ENCODE measurements at places on chromosomes 16 and 17. TPM values are rescaled to one million over a fixed set of nuclear protein-coding genes. Genes with fewer than 3 reads are reported as not detected.

KRT32 gene
- total RNA-seq: not detected

DNA sequence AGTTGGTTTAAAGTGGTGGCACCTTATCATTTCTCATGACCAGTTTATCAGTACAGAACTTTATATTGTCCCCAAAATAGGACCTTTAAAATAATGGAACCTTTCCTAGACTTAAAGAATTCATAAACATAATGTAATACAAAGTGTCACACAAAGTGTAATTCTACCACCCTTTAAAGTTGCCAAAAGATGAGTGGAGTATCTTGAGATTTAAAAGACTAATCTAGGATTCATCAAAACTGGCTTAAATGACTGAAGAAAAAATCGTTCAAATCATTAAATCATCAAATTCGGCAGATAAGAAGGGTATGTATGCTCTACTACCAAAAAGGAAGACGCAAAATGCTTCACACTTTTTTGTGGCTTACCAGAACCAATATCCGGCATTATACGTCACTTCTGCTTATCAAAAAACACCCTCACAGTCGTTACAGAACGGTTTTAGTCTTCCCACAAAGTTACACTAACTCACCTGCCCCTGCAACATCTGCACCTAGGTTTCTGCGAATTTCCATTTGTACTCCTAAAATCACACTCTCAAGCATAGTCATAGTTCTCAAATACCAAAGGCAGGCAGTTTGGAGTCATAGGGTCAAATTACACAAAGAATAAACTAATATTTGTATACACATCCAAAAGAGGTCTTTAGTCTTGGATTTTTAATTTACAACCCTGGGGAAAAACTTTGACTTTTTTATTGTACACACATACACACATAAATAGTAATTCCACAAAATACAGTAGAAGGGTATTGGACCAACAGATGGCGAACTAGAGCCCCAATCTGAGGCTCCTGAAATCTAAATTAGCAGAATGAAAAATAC, 1.4 kb upstream of the KANSL1 start:
- peaks cover 53% of the 10 kb centered on the region for H3K4me1 ChIP-seq
- no peaks in the 10 kb centered on the region for H3K27me3 ChIP-seq
- H3K27ac ChIP-seq: peak overlapping the region; percentile 99
- DNase-seq: peak; percentile 70

HSD17B2 gene
- total RNA-seq: not detected

CUEDC1 gene
- 0.29 TPM for total RNA-seq

- H3K36me3 ChIP-seq: no peaks in the 10 kb centered on the region
- peak; percentile 44 for DNase-seq
- no peaks in the 10 kb centered on the region for H3K4me1 ChIP-seq
- peaks cover 4% of the 10 kb centered on the region for H3K27me3 ChIP-seq
Measured at GRCh38 chr16:87560428-87561199, 41.7 kb upstream of the JPH3 start.

GRCh38 chr17:74778960-74779359, 2.8 kb upstream of the NAT9 start:
- peak overlapping the region; percentile 23 for H3K4me3 ChIP-seq
- no peak for DNase-seq
- H3K4me1 ChIP-seq: peaks cover 56% of the 10 kb centered on the region
- peak overlapping the region; percentile 94 for H3K27ac ChIP-seq

GRCh38 chr16:86953631-86954391, 363.4 kb downstream of the C16orf95 start:
- no peak overlapping the region for H3K27ac ChIP-seq
- DNase-seq: no peak
- H3K36me3 ChIP-seq: no peaks in the 10 kb centered on the region
- peaks cover 11% of the 10 kb centered on the region for H3K27me3 ChIP-seq
- H3K4me3 ChIP-seq: no peak overlapping the region

GRCh38 chr17:72878975-72879660, 213.4 kb downstream of the SLC39A11 start:
- no peak for DNase-seq
- no peak overlapping the region for H3K4me3 ChIP-seq
- H3K36me3 ChIP-seq: peaks cover 53% of the 10 kb centered on the region
- no peaks in the 10 kb centered on the region for H3K4me1 ChIP-seq
- no peak overlapping the region for H3K27ac ChIP-seq

GRCh38 chr16:49019081-49019633, 262.5 kb downstream of the CBLN1 start:
- no peaks in the 10 kb centered on the region for H3K36me3 ChIP-seq
- DNase-seq: no peak
- H3K27me3 ChIP-seq: peaks cover 9% of the 10 kb centered on the region
- no peak overlapping the region for H3K27ac ChIP-seq
- H3K4me3 ChIP-seq: no peak overlapping the region
- H3K4me1 ChIP-seq: no peaks in the 10 kb centered on the region

DNA sequence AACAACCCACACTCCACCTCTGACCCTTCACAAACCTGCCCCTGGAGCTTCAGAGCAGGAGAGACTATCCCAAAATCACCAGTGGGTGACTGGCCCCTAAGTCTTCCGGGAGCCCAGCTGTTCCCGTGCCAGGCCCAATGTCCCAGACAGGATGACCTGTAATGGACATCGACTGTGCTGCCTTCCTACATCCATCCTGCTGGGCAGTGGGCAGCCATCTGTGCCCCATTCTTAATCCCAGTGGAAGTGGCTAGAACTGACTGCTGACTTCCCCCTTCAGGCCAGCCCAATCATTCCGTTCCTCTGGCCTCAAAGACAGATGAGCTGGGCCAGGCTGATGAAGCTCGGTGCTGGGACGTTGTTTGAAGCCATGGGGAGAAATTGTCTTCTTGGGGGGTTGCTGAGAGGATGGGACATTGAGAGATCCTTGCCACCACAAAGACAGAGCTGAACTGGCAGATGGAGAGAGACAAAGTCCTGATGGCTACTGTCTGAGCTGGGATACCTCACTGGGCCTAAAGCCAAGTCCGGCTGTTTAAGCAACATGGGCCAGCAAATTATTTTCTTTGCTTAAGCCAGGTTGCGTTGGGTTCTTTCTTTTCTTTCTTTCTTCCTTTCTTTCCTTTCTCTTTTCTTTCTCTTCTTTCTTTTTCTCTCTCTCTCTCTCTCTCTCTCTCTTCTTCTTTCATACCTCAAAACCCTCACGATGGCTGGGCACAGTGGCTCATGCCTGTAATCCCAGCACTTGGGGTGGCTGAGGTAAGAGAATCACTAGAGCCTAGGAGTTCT, 17.9 kb upstream of the ALOX15B start:
- H3K36me3 ChIP-seq: no peaks in the 10 kb centered on the region
- peaks cover 11% of the 10 kb centered on the region for H3K4me1 ChIP-seq
- DNase-seq: no peak
- H3K27me3 ChIP-seq: peaks cover 9% of the 10 kb centered on the region
- no peak overlapping the region for H3K4me3 ChIP-seq

MT1E gene
- 23.3 TPM for total RNA-seq

ANKRD40CL gene
- total RNA-seq: not detected

DNA sequence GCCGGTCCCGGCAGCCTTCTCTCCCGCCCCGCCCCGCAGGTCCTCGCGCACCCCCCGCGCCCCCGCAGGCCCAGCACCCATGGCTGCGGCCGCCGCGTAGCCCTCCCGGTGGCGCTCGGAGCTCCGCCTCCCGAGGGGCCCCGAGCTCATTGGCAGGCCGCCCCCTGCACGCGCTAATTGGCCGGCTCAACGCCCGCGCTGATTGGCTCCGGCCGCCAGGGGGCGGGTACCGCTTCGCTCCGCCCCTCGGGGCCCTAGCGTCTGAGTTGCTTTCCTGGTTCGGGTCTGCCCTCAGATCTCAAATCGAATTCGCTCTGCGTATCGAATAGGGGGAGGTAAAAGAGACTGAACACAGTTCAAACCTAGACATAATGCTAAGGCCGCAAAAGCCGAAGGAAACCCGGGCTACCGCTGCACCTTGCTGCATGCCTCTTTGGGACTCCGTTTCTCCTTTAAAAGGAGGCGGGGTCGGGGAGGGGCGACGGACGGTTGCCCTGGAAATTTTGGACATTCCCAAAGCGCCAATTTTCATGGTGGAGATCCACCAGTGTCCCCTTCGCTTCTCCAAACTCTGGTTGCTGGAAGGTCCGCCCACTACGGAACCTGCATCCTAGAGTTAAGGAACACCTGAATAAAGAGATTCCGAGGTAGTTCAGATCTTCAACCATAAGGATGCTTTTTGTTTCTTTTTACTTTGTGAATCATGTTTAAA, at the start of gene DEXI:
Gene DEXI (minus strand): TSS at position 117 of the 712 bp plus-strand sequence. CDS start 463 bp downstream, outside the sequence.
- peaks cover 33% of the 10 kb centered on the region for H3K36me3 ChIP-seq
- peak within 1 kb of the TSS; percentile 89 for H3K27ac ChIP-seq
- H3K4me1 ChIP-seq: peaks cover 69% of the 10 kb centered on the region
- peak; percentile 96 for DNase-seq

TMEM114 gene
- total RNA-seq: not detected

- peaks cover 9% of the 10 kb centered on the region for H3K36me3 ChIP-seq
- H3K4me1 ChIP-seq: no peaks in the 10 kb centered on the region
- no peak for DNase-seq
- H3K27ac ChIP-seq: no peak overlapping the region
Measured at GRCh38 chr17:55040611-55041010, 72.0 kb downstream of the STXBP4 start.

GRCh38 chr17:7329374-7329996, 350 bp upstream of the NEURL4 start:
- H3K36me3 ChIP-seq: peaks cover 6% of the 10 kb centered on the region
- DNase-seq: peak; percentile 99
- peaks cover 43% of the 10 kb centered on the region for H3K4me1 ChIP-seq
- H3K27ac ChIP-seq: peak overlapping the region; percentile 96

DNA sequence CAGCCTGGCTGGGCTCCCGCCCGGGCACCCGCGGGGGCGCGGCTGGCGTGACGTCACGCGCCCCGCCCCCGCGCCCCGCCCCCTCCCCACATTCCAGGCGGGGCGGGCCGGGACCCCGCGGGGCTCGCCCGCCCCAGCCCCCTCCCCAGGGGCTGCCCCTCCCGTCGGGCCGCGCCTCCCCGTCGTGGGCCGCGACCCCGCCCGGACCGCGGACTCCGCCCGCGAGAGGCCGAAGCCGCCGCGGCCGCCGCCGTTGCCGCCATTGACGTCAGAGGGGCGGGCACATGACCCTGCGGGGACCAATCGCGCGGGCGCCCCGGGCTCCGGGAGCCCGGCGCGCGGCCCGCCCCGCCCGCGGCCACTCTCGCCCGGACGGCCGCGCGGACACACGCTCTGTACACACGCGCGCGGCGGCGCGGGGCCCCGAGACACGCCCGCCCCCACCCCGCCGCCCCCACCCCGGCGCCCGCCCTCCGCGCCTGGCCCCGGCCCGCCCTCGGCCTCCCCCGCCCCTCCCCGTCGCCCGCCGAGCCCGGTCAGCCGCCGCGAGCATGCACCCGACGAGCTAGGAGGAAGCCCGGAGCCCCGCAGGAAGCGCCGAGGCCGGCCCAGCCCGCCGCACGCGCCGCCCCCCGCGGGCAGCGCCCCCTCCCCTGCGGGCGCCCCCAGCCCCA, at the start of gene CMIP:
Gene CMIP (plus strand): TSS at position 361 of the 674 bp plus-strand sequence.
- H3K4me3 ChIP-seq: peak within 1 kb of the TSS; percentile 87
- DNase-seq: peak; percentile 81
- peaks cover 2% of the 10 kb centered on the region for H3K27me3 ChIP-seq
- peaks cover 7% of the 10 kb centered on the region for H3K36me3 ChIP-seq
- peaks cover 44% of the 10 kb centered on the region for H3K4me1 ChIP-seq

TBC1D3K gene
- total RNA-seq: not detected

GRCh38 chr17:79211061-79211770, 136.6 kb downstream of the ENGASE start:
- peaks cover 10% of the 10 kb centered on the region for H3K27me3 ChIP-seq

GRCh38 chr16:86926181-86927094, 348.1 kb downstream of the FOXL1 start:
- DNase-seq: no peak
- H3K4me3 ChIP-seq: no peak overlapping the region
- peaks cover 1% of the 10 kb centered on the region for H3K4me1 ChIP-seq
- H3K36me3 ChIP-seq: no peaks in the 10 kb centered on the region
- no peak overlapping the region for H3K27ac ChIP-seq
- H3K27me3 ChIP-seq: peaks cover 54% of the 10 kb centered on the region

- H3K4me1 ChIP-seq: peaks cover 2% of the 10 kb centered on the region
- H3K36me3 ChIP-seq: no peaks in the 10 kb centered on the region
- no peak overlapping the region for H3K27ac ChIP-seq
- no peaks in the 10 kb centered on the region for H3K27me3 ChIP-seq
- no peak for DNase-seq
- H3K4me3 ChIP-seq: no peak overlapping the region
Measured at GRCh38 chr17:77796176-77796860, 162.2 kb upstream of the TNRC6C start.

DNA sequence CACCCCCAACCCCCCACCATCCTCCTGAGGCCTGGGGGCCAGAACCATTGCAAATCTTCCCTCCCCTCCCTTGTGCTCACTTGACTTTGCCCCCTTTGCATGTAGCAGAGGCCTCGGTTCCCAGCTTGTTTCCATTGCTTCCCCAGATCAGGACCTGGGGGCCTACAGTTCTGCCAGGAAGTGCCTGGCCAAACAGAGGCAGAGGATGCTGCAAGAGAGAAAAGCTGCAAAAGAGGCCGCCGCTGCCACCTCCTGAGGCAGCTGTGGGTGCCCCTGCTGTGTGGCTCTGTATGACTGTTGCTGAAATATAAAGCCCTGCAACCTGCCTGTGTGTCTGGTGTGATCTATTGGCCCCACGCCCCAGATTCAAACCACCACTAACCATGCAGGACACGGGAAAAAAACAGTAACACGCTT, 2.3 kb downstream of the NDUFB10 start:
- H3K27me3 ChIP-seq: no peaks in the 10 kb centered on the region
- peak overlapping the region; percentile 96 for H3K27ac ChIP-seq
- peak; percentile 52 for DNase-seq
- peaks cover 37% of the 10 kb centered on the region for H3K4me1 ChIP-seq
- peak overlapping the region; percentile 98 for H3K4me3 ChIP-seq

GRCh38 chr16:47905771-47906170, 250.0 kb downstream of the ABCC12 start:
- no peaks in the 10 kb centered on the region for H3K27me3 ChIP-seq
- H3K4me1 ChIP-seq: no peaks in the 10 kb centered on the region
- H3K36me3 ChIP-seq: no peaks in the 10 kb centered on the region
- no peak overlapping the region for H3K27ac ChIP-seq

HBA1 gene
- not detected for total RNA-seq

- H3K4me1 ChIP-seq: peaks cover 15% of the 10 kb centered on the region
- H3K27ac ChIP-seq: no peak overlapping the region
- H3K27me3 ChIP-seq: peaks cover 7% of the 10 kb centered on the region
- peaks cover under 1% of the 10 kb centered on the region for H3K36me3 ChIP-seq
- no peak overlapping the region for H3K4me3 ChIP-seq
- DNase-seq: no peak
Measured at GRCh38 chr16:78096386-78096785, 3.1 kb upstream of the WWOX start.
